NCI-H1048 (cell line): ENCODE measurements at places on chromosomes 5 and 9.

- DNase-seq = no peak
Observed at GRCh38 chr5:160456480-160457177, 35.0 kb downstream of the PTTG1 start.

GRCh38 chr5:60521376-60522291, 178.3 kb downstream of the DEPDC1B start:
- DNase-seq = no peak

- DNase-seq = no peak
Observed at GRCh38 chr9:75616841-75617566, 273.5 kb upstream of the PCSK5 start.

- no peak for DNase-seq
Observed at GRCh38 chr5:151067632-151068432, 13.0 kb downstream of the TNIP1 start.

DNA sequence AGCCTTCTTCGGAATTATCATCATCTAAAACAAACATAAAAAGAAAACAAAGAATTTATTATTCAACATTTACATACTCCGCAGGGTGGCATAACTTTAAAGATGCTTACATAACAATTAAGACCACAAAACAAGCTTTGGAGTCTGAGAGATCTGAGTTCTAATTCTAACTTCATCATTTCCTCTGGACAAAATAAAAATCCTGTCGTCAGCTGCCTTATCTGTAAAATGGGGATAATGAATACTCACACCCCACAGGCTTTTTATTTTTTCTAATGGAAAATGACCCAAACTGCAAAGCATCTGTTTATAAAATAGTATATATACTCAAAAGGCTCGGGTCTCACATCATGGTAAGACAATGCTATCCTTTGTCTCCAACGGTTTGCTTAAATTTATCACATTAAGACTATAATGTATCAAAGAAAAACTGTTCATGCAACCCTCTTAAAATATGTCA, 4.3 kb downstream of the ARRDC3 start:
- no peak for DNase-seq

DNA sequence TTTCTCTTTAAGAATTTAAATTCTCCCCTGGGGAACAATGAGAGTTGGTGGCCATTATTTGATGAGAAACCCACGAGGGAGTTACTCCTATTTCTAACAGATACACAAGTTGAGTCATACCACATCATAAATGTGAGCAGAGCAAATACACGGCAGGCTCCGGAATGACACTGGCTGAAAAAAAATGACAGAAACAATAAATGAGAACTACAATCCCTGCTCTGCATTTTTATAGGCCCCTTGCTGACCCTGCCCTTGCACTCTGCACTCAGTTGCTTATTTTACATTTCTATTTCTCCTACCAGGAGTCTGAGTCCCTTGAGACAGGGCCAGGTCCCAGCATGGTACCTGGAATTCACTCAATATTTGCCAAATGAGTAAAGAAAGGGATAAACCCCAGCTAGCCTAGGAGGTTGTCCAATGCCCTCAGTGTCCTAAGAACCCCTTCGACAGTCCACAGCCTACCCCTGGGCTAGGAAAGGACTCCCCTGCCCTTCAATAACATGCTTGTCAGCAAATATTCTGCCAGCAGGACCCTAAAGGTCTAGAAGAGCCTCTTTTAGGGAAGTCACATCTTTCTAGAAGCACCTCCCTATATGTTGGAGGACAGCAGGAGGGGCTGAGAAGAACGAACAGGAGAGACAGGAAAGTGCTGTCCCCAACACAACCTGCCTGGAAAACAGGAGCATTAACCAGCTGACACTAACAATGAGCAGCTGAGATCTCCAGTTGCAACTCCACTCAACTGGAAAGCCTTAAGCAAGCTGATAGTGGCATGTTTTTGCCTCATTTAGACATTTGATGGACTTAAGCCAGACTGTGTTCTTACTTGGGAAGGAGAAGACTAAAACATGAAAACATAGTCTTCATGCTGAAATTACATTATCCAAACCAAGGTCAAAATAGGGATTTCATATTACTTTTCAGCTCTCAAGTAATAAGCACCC, 191.2 kb downstream of the ACTL7B start:
- DNase-seq = no peak

DNA sequence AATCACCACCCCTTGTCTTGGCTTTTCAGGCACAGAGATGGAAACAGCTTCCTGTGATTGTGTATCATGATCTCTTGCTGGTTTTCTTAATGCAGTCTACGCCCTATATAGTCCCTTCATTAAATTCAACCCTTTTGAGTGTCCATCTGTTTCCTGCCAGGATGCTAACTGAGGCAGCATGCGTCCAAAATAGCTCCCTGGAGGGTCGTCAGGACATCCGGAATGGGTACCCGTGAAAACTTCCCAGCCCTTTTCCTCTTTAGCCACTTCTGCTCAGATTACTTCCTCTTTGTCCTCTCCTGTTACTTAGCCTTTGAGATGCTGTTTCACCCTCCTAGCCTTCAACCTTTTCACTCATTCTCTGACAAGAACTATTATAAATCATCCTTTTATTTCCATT, 79.8 kb upstream of the KLF9 start:
- DNase-seq = no peak

GRCh38 chr9:128102196-128102595, 25.3 kb downstream of the PTGES2 start:
- no peak for DNase-seq

- DNase-seq = no peak
Observed at GRCh38 chr5:172452398-172453205, 1.7 kb downstream of the SH3PXD2B start.

DNA sequence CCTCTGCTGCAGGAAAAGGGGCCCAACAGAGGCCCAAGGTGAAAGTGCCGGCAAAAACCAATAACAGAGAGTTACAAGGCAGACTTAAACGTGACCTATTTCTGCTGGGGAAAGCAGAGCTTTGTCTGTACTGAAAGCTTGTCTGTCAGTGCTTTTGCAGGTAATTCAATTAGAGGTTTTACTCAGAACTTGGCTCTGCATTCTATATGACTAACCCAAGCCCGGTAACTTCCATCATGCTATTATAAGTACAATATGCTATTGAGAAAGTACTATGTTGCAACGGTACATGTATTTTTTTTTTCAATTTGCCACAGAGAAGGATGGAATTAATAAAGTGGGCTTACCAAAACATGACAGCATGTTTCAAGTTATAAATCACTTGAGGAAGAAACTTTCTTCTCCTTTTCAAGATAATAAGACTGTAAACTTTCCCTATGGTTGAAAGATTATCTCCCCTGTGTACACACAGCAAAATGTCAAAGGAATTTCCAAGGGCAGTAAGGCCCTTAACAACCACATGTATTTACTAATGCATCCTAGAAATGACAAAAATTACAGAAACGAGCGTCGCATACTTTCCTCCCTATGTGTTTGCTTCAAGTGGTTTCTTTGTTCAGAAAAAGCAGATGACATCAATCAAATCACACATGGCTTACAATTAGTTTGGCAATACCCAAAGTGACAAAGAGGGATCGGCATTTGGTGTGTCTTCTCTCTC, 282.4 kb downstream of the EFNA5 start:
- no peak for DNase-seq

DNA sequence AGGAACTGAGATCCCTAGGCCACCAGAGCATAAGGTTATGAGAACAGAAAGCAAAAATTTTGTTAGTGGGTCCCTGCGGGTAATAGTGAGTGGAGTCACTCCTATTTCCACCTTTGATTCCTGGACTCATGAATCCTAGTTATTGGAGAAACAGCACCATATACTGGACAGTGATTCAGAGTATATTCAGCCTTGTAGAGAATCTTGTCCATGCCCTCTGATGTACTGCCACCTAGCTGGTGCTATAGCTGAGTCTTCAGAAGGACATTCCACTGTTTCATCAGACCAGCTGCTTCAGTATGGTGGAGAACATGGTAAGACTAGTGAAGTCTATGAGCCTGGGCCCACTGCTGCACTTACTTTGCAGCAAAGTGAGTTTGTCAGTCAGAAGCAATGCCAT, 25.0 kb upstream of the ITGA2 start:
- no peak for DNase-seq

DNA sequence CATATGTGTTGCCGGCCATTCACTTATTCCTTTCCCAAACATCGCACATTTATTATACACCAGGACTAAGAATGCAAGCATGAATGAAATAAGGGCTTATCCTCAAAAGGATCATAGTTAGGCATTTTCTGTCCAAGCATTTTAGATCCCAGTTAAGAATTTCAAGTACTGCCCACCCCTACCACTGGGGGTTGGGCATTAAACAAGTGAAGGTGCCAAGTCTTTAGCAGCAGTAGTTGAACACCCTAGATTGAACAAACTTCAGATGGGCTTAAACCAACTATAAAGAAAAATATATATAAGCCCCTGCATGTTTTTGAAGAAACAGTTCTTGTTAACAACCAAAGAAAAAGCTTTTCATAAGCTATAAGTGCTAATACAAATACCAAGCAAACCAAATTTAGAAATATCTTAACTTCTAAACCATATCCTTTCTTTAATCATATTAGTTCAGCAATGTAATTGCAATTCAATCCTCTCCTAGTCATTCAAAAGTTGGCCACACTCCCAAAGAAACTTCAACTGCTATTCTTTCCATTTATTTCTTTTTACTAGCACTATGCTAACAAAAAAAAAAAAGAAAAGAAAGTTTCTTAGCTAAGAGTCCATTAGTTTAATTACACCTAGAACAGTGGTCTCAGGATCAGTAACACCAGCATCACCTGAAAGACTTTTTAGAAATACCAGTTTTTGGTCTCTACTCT, 149.8 kb downstream of the MLLT3 start:
- DNase-seq = no peak

DNA sequence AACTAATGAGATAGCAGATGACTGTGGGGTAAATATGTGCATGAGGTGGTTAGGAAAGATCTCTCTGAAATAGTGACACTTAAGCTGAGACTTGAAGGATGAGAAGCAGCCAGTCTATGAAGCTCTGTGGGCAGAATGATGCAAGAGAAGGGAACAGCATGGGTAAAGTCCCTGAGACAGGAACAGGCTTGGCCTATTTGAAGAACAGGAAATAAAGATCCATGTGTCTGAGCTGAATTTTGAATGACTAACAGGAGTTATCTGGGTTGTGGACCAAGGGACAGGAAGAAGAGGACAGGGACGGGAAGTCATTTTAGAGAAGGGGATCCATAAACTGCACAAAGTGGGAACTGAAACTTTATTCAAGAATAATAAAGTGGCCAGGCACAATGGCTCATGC, 25.6 kb upstream of the HMGCS1 start:
- DNase-seq = no peak
